Activated CD4-positive, alpha-beta T cell treated with anti-CD3 and anti-CD28 coated beads for 48 hours (primary cell): ENCODE measurements at places on chromosomes 11 and 22.

GRCh38 chr11:62922653-62923431 lies 1.7 kb upstream of the CHRM1 start:
- peak; percentile 68 for DNase-seq

DNA sequence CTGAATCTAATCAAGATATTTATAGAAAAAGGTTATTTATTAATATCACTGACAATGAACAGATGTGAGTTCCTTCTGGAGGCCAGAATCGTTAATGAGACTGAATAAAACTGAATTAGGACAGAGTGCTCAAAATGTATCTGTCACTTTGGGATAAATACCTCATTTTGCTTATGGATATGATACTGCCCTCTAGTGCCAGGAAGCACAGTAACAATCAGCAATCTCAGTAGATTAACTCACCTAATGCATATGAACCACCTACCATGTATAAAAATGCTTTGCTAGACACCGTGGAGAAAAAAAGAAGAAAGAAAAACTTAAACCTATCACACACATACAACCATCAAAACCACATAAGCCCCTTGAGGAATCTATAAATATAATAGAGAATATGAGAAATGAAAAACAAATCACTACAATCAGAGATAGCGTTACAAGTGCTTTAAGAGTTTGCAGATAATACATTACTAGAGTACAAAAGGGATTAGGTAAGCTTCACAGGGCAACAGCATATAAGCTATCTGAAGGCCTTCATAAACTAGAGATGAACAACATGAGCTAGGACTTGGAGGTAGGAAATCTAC lies 117.4 kb downstream of the SGSM3 start:
- DNase-seq: no peak

GRCh38 chr11:106969644-106970355 lies 48.5 kb downstream of the GUCY1A2 start:
- DNase-seq: no peak

- DNase-seq: no peak
Observed at GRCh38 chr22:19714312-19715187, at the start of gene SEPTIN5. SEPTIN5 (plus strand) TSS chr22:19714503; CDS start chr22:19714589, 86 bp downstream.

DNA sequence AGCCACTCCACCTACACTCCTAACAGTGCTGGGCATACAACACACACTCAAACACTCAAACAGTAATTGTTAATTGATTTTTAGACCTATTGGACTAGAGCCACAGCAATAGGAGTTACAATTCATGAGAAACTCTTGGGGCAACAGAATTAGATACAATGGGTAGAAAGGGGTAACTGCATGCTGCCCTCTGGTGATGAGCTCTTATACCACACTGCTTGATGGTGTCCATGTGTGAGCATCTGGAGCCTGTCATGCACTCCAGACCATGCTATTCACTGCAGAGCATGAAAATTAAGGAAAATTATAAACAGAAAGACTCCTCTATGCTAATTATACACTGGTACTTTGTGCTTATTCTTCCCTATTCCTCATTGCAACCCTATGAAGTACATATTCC lies 975.5 kb upstream of the CCDC90B start:
- DNase-seq: no peak
